ENCODE measurements at places on chromosomes 2 and 18.

DNA sequence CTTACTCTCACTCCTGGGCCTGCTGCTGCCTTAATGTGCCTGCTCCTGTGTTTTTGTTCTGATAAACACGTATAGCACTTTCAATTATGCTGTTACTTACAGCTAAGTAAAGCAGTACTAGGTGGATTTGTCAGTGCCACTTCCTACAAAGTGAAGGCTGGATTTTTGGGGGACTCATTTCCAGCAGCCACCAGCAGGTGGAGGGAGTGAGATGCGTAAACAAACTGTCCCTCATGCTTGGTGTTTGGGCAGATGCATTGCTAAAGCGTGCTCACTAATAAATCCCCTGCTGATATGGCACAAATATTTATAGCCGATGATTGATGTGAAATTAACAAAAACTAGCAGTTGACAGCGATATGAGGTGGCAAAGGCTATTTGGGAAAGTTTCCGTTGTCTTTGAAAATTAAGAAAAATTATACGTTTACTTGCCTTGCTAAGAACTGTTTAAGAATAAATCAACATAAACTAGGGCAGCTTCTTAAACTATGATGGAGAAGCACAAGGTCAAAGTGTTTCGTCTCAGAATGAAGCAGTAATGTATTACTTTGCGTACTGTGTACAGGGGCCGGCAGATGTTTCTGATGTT is 101.7 kb downstream of the AGAP1 start:
- peak; percentile 13 for DNase-seq

DNA sequence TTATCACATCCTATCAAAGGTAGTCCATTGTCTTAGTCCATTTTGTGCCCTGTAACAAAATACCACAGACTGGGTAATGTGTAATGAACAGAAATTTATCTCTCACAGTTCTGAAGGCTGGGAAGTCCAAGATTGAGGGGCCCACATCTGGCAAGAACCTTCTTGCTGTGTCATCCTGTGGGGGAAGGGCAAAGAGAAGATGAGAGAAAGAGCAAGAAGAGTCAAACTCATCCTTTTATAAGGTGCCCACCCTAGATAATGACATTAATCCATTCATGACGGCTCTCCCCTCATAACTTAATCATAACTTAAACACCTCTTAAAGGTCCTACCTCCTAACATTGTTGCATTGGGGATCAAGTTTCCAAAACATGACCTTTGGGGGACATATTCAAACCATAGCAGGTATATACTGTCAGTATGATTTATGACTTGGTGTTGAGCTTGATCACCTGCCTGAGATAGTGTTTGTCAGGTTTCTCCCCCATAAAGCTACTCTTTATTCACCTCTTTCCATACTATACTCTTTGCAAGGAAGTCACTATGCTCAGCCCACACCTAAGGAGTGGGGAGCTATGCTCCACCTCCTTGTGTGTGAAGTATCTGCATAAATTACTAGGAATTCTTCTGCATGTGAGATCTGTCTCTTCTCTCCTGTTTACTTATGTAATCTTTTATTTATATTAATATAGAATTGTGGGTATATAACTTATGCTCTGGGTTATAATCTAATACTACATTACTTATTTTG is 5.2 kb upstream of the MAP3K2 start:
- no peak for DNase-seq

- no peak for DNase-seq
Measured at GRCh38 chr2:61750624-61751023, 103.2 kb downstream of the FAM161A start.

DNA sequence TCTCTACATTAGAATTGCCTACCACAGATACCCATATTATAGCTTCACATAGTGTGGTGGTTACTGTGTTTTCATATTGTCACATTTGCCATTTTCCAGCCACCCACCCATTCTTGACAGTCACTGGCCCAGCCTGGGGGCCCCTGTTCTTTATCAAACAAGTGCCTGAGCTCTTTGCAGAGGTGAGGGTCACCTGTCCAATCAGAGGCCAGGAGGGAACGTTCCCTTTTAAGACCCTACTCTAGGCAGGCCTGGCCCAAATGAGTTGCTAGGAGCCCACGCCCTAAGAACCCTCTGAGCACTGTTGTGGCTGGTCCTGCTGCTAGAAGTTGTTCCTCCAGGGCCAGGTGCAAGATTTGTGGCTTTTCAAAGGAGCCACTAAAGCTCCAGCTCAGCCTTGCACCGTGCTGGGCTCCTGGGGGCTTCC is 5.2 kb downstream of the IL37 start:
- DNase-seq = no peak

DNA sequence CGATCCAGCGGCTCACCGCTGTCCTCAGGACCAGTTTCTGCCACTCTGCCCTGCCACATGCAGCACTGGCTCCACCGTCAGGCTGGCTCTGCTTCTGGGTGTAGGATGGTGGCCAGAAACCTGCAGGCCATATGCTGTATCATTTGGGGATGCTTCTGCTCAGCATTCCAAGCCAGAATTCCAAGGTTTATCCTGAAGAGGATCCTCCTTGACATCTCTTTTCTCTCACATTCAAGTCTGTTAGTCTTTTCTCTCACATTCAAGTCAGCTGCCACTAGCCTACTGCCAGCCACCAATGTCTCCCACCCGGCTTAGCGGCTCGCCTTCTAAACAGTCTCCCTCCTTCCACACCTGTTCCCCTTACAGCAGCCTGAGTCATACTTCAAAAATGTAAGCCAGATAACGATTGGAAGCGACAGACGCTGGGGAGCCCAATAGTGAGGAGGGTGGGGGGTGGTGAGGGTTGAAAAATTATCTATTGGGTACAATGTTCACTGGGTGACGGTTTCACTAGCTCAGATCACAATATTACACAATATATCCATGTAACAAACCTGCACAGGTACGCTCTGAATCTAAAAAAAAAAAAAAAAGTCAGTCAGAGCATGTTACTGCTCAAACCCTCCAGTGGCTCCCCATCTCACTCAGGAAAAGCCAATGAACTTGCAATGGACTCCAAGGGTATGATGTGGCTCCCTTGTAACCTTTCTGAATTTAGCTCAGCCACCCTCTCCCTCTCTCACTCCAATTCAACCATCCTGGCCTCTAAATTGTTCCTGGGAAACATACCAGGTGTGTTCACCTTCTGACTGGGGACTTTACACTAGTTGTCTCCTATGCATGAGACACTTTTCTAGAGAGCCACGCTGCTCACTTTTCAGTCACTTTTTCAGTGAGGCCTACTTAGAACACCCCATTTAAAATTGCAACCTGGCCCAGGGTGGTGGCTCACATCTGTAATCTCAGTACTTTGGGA is 38.8 kb upstream of the SP3 start:
- DNase-seq = no peak

GRCh38 chr2:68766376-68766845 is 31.8 kb downstream of the ARHGAP25 start:
- peak; percentile 41 for DNase-seq

DNA sequence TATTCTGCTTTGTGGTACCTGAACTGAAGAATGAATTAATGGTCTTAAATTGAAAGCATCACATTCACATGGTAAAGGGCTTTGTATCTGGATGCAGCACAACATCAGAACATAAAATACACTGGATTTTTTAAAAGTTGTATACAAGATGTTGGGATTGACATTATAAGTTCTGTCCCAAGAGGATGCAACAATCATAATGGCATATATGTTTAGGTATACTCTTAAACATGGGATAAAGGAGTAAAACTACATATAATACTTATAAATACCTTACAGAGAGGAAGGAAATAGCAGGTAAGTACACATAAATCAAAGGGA is 171.9 kb downstream of the THADA start:
- DNase-seq = no peak

DNA sequence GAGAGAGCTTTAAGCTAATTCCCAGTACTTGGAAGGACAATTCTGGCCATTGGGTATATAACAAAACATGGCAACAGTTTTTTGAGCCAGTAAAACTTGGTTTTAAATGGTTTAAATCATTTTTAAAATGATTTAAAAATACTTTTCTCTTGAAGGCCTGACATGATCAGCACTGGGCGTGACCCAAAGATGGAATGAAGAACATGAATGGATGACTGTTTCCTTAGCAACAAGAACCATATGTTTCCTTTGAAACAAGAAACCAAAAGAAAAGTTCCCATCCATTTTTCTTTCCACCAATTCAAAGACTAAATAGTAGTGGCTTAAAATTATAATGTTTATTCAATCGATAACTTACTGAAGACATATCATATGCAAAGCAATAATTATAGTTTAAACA is 348.3 kb upstream of the FIGN start:
- DNase-seq = no peak

- DNase-seq = no peak
Measured at GRCh38 chr2:10900216-10901109, 11.3 kb upstream of the KCNF1 start.

DNA sequence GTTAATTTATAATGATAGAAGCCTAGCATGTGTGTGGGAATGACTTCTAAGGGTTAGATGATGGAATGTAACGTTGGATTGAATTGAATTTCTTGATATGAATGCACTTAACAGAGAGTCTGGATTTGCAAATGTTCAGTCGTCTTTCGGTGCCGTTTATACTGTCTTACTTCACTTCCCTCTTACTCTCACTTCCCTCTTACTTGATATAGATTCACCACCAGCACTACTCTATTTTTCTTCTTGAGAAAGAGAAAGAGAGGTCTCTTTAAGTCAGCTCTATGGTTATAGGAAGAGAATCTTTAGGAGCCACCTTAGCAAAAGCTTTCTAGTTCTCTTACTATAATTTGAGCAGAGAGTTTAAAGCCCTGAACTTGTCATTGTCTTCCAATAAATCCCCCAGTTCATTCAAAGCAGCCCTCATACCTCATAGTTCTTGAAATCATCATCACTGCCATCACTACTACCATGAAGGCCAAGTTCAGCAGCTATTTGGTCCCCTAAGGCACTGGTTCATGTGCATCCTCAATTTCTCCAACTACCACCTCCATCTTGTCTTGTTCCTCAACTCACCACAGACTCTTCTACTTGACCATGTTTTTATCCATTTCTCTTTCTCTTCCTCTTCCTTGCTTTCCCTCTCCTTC is 501.7 kb upstream of the TCF4 start:
- DNase-seq = no peak

GRCh38 chr2:221572821-221573429 is 821 bp upstream of the EPHA4 start:
- DNase-seq = no peak

DNA sequence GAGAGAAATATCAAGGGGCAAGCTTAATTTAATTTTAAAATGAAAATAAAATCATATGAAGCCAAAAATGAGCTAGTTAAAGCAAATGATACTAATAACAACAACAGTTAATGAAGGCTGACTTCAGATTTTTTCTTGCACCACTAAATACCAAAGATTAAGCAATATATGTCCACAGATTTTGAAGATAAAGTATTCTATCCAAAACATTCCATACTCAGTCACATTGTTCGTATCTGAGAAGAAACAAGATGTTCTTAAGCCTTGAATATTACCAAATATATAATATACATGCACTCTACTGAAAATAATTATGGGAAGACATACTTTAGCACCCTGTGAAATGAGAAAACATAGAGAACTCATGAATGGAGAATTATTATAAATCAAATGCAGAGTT is 593.3 kb upstream of the SYT4 start:
- DNase-seq = no peak

DNA sequence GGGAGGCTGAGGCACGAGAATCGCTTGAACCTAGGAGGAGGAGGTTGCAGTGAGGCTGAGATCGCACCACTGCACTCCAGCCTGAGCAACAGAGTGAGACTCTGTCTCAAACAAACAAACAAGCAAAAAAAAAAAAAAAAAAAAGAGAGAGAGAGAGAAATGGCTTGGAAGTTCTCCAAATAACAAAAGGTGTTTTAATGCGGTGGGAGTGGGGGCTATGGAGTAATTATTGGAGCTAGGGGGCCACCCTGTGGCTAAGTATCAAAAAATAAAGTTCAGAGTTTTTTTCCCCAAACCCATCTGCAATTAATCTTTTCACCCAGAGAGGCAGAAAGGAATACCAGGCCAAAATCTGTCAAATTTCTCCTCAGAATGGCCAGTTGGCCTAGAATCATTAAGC is 23.0 kb upstream of the CEP68 start:
- DNase-seq = no peak

- DNase-seq = no peak
Measured at GRCh38 chr2:29246383-29247300, 131.4 kb downstream of the CLIP4 start.

GRCh38 chr2:54535599-54536195 is 79.6 kb downstream of the SPTBN1 start:
- no peak for DNase-seq

DNA sequence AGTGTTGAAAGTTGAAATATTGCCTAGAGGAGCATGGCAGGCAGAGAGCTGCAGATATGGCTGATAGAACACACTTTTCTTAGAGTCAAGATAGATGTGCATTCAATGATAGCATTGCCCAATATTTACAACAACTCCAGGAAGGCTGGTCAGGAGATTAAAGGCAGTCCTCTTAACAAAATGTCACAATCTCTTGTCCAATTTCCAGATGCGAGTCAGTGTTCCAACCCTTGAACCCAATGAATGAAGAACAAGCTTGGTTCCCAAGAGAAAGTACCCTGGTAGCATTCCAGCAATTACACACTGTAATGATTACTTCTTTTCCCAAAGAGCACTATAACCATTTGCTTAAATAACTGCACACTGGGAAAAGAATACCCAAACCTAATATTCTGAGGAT is 839.4 kb upstream of the VRK2 start:
- DNase-seq = no peak

GRCh38 chr18:13269521-13270011 is 51.0 kb downstream of the LDLRAD4 start:
- DNase-seq = no peak

GRCh38 chr2:128402911-128403670 is 84.4 kb upstream of the HS6ST1 start:
- no peak for DNase-seq

- no peak for DNase-seq
Measured at GRCh38 chr2:74821177-74822126, 12.5 kb upstream of the HK2 start.

DNA sequence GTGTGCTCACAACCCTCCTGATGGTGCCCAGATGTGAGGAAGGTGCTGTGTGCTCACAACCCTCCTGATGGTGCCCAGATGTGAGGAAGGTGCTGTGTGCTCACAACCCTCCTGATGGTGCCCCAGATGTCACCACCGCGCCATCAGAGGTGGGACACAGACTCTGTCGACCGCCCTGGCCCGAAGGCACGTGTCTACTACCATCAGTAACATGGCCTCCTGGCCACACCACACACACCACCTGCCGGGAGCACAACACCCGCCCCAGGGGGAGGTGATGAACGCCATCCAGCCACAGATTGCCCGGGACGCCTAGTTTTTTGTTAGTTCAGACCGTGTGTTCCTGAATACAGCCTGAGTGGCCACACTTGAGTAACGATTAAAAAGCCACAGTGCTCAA is 24.5 kb downstream of the HDAC4 start:
- DNase-seq = no peak
